Activated T-helper 9 cell treated with anti-CD3 and anti-CD28 coated beads, Interleukin-2, amount 50 U/mL, for 16 hours (primary cell): ENCODE measurements at places on chromosomes 2 and 18.

- DNase-seq: no peak
These were observed 92.3 kb upstream of the TANK start for GRCh38 chr2:161067846-161068350.

GRCh38 chr2:135667045-135667444 lies 74.6 kb upstream of the UBXN4 start:
- DNase-seq: no peak

DNA sequence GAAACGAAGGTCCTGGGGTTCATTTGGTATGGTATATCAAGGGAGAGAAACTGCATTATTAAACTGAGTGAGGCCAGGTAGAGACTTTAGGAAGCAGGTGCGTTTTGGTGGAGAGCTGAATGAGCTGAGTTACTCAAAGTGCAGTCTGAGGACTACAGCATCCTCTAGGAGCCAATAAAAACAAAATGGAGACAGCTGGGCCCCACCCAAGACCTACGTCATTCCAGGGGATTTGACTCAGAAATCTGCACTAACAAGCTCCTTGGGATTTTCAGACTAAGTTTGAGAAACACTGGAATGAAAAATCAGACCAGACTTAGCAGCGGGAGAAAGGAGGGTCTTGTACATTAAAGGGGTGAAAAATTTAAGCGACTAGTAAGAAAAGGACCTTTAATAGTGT lies 131.5 kb downstream of the UXS1 start:
- DNase-seq: no peak

- no peak for DNase-seq
These were observed 37.8 kb downstream of the RDH14 start for GRCh38 chr2:18522484-18523146.

- DNase-seq: no peak
These were observed 66.5 kb downstream of the TSPYL6 start for GRCh38 chr2:54189539-54189938.

- DNase-seq: no peak
These were observed 148.9 kb upstream of the TNP1 start for GRCh38 chr2:217008794-217009193.

DNA sequence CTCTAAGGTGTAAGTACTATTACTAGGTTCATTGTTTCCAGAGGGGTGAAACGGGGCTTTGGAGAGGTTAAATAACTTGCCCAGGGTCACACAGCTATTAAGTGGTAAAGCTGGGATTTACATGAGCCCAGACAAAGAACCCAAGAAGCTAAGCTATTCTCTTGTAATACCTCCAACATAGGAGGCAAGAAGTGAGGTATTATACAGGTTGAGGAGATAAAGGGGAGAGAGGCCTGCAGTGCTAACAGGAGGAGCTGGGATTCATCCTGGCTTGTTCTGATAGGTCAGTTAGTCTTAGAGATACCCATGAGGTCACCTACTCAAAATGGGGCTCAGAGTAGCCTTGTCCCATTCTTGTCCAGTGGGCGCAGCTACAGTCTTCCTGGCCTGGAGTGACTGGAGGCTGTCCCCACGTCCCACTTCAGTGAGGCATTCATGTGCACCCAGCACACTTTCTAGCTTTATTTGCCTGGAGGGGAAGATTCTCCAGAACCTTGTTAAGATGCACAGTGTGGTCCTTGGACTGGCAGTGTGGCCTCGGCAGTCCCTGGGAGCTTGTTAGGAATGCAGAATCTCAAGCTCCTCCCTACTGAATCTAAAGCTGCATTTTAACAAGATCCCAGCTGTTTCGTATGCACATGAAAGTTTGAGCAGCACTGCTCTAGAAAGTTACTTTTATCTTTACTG lies 63.5 kb downstream of the MEIS1 start:
- no peak for DNase-seq

- DNase-seq: no peak
These were observed 51.3 kb upstream of the EPAS1 start for GRCh38 chr2:46245869-46246268.

GRCh38 chr2:74806920-74807319 lies 27.0 kb upstream of the HK2 start:
- DNase-seq: no peak

- DNase-seq: no peak
These were observed 122.6 kb upstream of the EPAS1 start for GRCh38 chr2:46174345-46175170.

GRCh38 chr18:61943175-61943964 lies 50.6 kb upstream of the RNF152 start:
- DNase-seq: no peak

GRCh38 chr18:47323158-47323557 lies 71.7 kb upstream of the SKOR2 start:
- no peak for DNase-seq

DNA sequence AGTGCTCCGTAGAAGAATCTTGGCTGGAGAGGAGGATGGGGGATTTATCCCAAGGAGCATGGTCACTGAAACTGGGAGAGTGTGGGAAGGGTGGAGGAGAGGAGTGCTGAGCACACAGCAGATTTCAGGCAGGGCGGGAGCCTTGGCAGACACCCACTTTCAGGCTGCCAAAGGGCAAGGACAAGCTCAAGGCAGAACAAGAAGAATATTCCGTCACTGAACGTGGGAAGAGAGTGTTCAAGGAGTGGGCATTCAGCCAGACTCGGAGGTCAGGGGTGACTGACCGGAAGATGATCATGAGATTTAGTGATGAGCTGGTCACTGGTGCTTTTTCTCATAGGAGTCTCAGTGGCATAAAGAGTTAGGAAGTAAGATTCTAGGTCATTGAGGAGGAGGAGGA lies 136.2 kb upstream of the RASGRP3 start:
- DNase-seq: no peak

DNA sequence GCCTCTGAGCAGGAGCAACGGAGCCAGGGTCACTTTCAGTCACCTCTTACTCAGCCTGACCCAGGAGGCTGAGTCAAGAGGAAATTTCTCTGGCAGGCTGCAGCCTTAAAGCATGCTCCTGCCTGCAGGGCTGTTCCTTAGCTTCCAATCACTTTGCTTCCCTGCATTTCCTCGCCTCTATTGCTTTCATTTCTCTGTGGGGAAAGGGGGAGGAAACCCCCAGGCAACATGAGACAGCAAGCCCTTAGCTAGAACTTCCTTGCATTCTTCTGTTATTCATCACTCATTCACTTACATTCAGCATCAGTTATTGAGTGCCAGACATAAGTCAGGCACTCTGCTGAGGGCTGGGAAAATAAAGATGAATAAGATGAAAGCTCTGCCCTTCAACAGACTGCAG lies 13.0 kb downstream of the XDH start:
- DNase-seq: no peak

DNA sequence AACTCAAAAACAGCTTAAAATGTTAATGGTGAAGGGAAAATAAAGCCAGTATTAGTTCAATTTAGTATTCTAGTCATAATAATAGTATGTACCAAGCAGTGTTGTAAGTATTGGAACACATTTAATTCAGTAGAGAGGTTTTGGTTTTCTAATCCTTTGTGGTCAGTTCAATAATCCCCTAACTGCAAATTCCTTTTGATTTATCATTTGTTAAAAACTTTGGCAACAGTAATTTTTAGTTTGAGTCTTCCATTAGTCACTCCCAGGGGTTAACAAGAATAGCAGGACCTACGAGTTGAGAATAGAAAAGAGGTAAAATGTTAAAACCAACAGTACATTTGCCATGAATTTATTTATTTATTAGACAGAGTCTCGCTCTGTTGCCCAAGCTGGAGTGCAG lies 10.7 kb downstream of the MRPL44 start:
- no peak for DNase-seq
